ENCODE measurements at places on chromosomes 16 and 17. TPM values are rescaled to one million over a fixed set of nuclear protein-coding genes. Genes with fewer than 3 reads are reported as not detected.

The TNP2 gene
- not detected for polyA plus RNA-seq

GRCh38 chr16:67814567-67814966, 7.9 kb downstream of the TSNAXIP1 start:
- no peak for DNase-seq

DNA sequence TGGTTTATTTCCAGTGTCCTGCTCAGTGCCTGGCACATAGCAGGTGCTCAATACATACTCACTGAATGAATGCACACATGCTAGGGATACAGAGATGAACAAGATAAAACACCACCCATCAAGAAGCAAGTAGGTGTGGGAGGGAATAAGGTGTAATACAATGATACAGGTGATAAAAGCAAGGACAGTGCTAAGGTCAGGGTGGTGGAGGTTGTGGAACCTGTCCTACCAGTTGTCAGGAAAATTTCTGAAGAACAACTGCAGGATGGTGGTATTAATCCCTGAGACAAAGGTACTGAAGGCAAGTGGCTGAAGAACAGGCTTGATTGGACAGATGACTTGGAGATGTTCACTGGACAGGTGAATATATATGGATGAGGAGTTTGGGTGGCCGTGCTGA, 1.8 kb downstream of the KNOP1 start:
- no peak for DNase-seq

The CD79B gene
- 2,391 TPM for polyA plus RNA-seq

The ABCC12 gene
- not detected for polyA plus RNA-seq

GRCh38 chr17:3750926-3751325, 27.2 kb downstream of the HASPIN start:
- no peak for DNase-seq

The KRTAP1-1 gene
- polyA plus RNA-seq: not detected

DNA sequence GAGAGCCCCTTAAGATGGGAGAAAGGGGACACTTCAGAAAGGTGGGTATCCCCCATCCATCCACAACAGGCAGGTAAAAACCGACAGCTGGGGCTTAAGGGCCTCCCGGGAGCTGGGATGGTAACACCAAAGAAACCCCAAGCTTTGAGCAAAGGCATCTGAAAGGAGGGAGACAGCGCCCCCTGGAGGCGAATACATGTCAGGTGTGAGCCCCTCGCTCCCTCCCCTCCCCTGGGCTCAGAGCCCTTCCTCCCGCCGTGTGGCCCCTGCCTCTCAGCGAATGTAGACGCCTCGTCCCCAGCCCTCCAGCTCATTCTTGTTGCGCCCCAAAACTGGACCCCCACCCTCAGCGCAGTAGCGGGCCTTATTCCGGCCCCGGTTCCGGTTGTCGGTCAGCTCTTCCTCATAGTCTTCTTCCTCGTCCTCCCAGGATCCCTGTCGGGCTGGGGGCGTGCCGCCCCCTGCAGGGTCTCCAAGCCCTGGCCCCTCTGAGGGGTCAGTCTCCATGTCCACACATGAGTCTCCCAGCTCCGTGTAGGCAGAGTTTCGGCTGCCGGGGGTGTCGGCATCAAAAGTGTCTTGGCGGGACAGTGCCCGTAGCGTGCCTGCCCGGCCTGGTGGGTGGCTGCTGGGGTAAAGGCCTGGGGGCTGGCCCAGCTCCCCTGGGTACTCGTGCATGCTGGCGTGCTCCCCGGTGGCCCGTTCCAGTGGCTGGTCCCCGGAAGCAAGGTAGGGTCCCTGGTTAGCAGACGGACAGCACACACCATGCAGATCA, 9.1 kb upstream of the ARL5C start:
- DNase-seq: peak; percentile 66

The CHST6 gene
- polyA plus RNA-seq: not detected

GRCh38 chr16:28179354-28179753, 32.4 kb downstream of the XPO6 start:
- DNase-seq: no peak

The SRCIN1 gene
- polyA plus RNA-seq: not detected
